ENCODE measurements at places on chromosomes 13 and 19. TPM values are rescaled to one million over a fixed set of nuclear protein-coding genes. Genes with fewer than 3 reads are reported as not detected.

- no peak for DNase-seq
Measured at GRCh38 chr13:110162053-110162452, 144.9 kb downstream of the COL4A1 start.

- DNase-seq, result no peak
Measured at GRCh38 chr19:55088021-55088451, 12.4 kb downstream of the EPS8L1 start.

GRCh38 chr13:77328819-77329132, 1.9 kb upstream of the MYCBP2 start:
- DNase-seq, result no peak

DNA sequence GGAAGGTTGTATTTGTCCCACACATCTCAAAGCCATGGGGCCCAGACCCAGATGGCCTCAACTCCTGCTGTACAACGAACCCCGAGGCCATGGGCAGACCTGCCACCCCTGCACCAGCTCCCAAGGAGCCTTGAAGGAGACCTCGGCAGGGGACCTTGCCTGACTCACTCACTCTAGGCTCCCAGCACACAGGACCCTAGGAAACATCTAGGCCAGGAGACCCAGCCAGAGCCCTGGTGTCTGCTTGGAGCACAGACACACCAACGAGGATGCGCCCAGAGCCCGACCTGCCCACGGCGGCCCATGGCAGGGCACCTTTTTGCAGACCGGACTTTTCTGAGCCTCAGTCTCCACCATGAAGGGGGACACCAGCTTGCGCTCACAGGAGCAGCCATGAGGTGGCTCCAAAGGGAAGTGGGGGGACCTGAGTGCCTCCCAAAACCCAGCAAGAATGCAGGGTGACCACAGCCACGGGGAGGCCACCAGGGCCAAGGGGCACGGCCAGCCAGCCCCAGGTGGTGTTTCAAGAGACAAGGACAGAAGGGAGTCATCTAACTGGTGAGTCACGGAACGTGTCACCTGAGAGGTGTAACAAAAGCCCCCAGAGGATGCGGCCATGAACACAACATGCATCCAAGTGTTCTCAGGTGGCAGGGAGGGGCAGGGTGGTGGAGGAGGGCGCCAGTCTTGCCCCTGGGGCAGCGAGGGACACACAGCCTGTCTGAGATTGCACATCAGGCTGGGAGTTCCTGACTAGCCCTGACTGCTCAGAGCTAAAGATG, 4.9 kb upstream of the CERS1 start:
- no peak for DNase-seq

- DNase-seq, result no peak
Measured at GRCh38 chr19:45900738-45901431, 1.5 kb downstream of the MYPOP start.

- DNase-seq, result no peak
Measured at GRCh38 chr13:97914540-97914939, 38.9 kb upstream of the IPO5 start.

DNA sequence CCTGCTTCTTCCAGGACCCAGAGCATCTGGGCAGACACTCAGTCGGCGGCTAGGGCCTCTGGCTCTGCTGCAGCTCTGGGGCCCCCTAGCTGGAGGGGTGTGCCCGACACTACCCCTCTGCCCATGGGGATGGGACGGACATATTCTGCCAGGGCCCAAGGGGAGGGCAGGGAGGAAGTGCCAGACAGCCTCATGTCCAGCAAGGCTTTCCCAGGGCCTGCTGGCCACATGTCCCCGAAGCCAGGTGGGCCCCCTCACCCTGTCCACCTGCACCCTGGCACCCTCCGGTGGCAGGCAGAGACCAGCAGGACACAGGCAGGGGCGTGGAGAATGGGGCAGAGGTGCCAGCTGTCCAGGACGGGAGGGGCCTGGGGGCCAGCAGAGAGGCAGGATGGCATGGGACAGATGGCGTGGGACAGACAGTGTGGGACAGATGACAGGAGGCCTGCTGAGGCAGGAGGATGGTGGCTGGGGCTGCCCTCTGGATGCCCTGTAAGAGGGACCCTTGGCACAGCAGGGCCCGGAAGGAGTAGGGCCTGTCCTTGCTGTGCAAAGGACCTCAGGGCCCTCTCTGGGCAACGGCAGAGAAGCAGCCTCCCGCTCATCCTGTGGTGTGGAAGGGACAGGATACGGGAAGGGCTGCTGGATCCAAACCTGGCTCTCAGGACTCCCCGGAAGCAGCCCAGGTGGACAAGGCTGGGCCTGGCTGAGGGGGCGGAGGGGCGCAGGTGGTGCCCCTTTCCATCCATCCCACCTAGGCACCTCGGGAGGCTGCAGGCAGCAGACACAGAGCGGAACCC, 29.1 kb downstream of the CEBPG start:
- DNase-seq, result no peak

GRCh38 chr13:47420020-47420419, 523.2 kb upstream of the HTR2A start:
- no peak for DNase-seq

GRCh38 chr13:41694545-41695301, 237.4 kb downstream of the RGCC start:
- DNase-seq, result no peak

GRCh38 chr19:55257461-55258420, 1.1 kb downstream of the PPP6R1 start:
- DNase-seq, result no peak

GRCh38 chr13:112496166-112496565, 91.8 kb downstream of the TUBGCP3 start:
- no peak for DNase-seq

GRCh38 chr13:20974981-20975585, 72.5 kb upstream of the XPO4 start:
- DNase-seq, result no peak

GRCh38 chr19:9148697-9149096, 8.5 kb downstream of the ZNF317 start:
- DNase-seq, result no peak

- peak; percentile 68 for DNase-seq
Measured at GRCh38 chr19:18280247-18281081, 958 bp downstream of the JUND start.

DNA sequence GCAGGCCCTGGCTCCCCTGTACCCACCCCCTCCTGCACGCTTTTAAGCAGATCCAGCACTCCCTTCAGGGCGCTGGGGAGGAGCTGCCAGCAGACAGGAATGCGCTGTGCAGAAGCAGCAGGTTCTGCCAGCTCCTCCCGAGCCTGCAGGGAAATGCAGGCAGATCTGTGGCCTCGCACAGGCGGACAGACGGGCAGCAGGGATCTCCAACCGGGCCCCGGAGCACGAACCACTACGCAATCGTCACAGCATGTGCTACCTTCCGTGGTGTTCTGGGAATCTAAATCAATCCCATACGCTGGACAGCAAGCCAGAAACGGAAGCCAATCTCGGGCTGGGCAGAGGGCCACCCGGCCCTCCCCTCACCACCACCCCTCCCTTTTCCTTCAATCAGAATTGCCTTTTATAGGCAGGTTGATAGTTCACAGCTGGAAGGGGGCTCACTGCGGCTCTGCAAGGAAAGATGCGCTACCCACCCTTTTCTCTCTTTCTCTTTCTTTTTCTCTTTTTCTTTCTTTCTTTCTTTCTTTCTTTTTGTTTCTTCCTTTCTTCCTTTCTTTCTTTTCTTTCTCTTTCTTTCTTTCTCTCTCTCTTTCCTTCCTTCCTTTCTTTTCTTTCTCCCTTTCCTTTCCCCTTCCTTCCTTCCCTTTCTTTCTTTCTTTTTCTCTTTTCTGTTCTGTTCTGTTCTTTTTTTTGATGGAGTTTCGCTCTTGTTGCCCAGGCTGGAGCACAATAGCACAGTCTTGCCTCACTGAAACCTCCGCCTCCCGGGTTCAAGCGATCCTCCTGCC, 99.9 kb downstream of the GNG7 start:
- no peak for DNase-seq

DNA sequence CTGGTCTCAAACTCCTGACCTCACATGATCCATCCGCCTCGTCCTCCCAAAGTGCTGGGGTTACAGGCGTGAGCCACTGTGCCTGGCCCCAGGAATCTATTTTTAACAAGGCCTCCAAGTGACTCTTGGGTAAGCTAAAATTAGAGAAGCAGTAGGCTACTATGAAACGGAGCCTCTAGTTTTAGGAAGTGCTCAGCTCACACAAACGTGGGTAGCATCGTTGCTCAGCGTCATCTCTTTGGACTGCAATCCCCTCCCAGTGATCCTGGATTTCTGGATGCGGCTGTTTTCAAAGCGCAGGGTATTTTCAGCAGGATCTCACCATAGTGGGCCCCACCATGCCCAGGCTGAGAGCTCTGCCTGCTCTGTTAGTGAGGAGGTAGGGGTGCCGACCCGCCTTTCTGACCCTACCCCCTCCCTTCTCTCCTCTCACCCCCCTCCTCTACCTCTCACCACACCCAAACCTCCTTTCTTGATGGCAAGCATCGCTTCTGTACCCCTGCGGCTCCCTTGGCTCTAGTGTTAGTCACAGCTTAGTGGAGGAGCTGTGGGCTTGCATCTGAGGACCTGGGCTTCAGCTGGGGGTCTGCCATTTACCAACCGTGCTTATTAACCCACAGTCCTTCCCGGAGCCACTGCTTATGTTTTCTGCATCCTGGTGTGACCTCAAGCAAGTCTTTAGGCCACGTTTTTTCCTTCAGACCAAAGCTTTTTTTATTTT, 34.2 kb downstream of the GJA3 start:
- no peak for DNase-seq

- no peak for DNase-seq
Measured at GRCh38 chr13:109968876-109969577, 182.6 kb upstream of the IRS2 start.

GRCh38 chr19:17889609-17890214, 18.0 kb downstream of the SLC5A5 start:
- no peak for DNase-seq

Gene MBD3L3
- not detected for total RNA-seq

Gene RFPL4AL1
- not detected for total RNA-seq

Gene ACTL9
- total RNA-seq, result not detected

Gene GRIN2D
- 0.14 TPM for total RNA-seq

Gene HIPK4
- 0.08 TPM for total RNA-seq

Gene SLITRK6
- total RNA-seq, result not detected

Gene TNNT1
- total RNA-seq, result not detected

Gene NCCRP1
- not detected for total RNA-seq

Gene ACTMAP
- 7.7 TPM for total RNA-seq

Gene NTF4
- not detected for total RNA-seq
